ENCODE measurements at places on chromosomes 1 and 21. TPM values are rescaled to one million over a fixed set of nuclear protein-coding genes. Genes with fewer than 3 reads are reported as not detected.

The FAM72B gene
- 0.45 TPM for polyA plus RNA-seq

The PLPPR4 gene
- polyA plus RNA-seq, result 1.0 TPM

The SLC45A3 gene
- polyA plus RNA-seq, result 1.7 TPM

The TBX15 gene
- polyA plus RNA-seq, result 2.0 TPM

The CELA3A gene
- polyA plus RNA-seq, result 17.7 TPM

The HTR6 gene
- not detected for polyA plus RNA-seq

The NTPCR gene
- polyA plus RNA-seq, result 39.3 TPM

Measured in adipose tissue (tissue), 3 donors.